ENCODE measurements at places on chromosomes 3 and 15.

- no peak for DNase-seq
Measured at GRCh38 chr3:120502116-120502515, 51.3 kb upstream of the FSTL1 start.

DNA sequence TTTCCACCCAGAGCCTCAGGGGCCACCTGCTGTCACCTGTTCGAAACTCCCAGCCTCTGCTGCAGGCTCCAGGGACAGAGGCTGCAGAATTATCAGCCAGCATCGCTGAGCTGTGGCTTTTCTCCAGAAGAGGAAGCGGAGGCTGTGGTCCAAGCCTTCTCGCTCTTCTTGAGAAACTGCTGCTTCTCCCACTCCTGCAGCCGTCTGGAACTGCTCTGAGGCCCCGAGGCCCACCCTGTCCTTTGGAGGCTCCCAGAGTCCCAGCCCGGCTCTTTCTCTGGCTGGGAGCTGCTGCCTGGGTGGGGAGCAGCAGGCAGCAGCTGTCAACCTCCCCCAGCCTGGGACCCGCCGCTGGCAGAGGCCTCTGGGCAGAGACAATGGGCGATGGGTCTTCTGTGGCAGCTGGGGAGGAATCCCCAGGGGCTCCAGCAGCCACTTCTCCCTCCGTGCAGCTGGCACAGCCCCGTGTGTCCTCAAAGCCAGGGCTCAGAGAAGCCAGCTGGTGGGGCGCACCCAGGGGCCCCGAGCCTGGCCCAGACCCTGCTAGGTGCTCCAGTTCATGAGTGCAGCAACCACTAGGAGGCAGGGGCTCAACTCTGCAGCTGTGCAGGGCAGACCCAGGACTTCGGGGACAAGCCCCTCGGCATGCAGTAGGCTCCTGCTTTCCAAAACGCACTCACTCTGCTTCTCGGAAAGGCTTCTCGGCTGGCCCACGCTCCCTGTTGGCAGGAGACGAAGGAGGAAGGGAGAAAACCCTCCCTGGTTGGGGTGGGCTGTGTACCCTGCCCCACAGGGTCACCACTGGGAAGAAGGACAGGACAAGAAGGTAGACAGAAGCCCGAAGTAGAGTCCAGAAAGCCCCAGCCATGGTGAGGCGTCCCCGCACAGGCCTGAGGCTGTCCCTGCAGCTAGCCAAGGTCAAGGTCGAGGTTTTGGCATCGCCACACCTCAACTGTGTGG lies 49.9 kb upstream of the FURIN start:
- no peak for DNase-seq

DNA sequence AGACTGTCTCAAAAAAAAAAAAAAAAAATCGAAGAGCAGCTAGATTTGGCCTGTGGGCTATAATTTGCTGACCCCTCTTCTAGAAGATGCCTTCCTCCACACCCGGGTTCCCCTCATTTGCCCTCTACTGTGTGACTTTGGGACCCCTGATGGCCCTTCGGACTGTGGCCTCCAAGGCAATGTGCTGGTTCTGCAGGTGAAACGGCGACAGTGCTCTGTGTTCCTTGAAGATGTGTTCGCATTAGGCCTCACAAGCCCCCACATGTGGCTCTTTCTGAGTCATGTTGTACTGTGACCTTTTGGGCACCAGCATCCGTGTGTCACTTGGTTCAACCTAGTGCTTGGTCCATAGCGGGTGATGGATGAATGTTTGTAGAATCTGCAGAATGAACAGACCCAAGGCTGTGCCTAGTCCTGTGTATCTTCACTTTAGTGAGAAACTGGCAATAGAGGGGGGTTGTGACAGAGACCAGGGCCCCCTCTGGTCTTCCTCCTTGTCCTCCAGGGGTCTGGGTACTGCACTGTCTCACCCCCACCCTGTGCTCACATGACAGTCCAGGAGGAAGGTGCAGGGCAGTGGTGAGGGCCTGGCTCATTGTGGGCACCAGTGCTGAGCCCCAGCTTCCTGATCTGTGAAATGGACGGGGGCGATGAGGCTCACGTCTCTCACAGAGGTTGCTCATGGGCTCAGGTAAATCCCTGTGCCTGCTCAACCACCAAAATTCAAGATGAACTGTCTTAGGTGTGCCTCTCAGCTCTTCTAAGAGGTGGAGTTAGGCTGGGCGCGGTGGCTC lies 22.7 kb downstream of the GOLGA6L2 start:
- no peak for DNase-seq

DNA sequence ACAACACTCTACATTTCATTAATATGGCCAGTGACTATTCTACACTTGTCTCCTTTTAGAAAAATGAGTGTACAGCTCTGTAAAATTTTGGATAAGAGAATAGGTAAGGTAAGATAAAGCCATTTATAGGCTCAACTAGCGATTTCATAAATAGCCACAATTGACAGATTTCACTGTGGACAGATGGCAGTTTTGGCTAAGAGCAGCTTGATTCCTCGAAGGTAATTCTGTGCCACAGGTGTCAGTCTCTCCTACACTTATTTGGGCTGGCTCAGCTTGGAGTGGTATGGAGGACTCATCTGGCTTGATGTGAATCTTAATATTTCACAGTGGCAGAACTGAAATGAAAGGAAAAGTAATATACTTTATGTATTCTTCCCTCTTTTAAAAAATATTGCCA lies 536.7 kb upstream of the TBL1XR1 start:
- no peak for DNase-seq

- DNase-seq = no peak
Measured at GRCh38 chr15:25250906-25251622, 187.8 kb downstream of the UBE3A start.

Measured in trophoblast cell (in vitro differentiated cells and primary cell).